ENCODE measurements at places on chromosomes 6 and 20.

GRCh38 chr20:49171909-49172308 lies 16.2 kb downstream of the STAU1 start:
- DNase-seq = peak; percentile 34

- peak; percentile 42 for DNase-seq
These were observed 181.1 kb downstream of the REV3L start for GRCh38 chr6:111301946-111302345.

- DNase-seq = no peak
These were observed 3.1 kb downstream of the GMDS start for GRCh38 chr6:2242311-2242710.

- DNase-seq = no peak
These were observed 257.8 kb downstream of the BTBD3 start for GRCh38 chr20:12175538-12175937.

GRCh38 chr20:1177680-1178079 lies 7.1 kb downstream of the TMEM74B start:
- peak; percentile 34 for DNase-seq

GRCh38 chr20:63708301-63709148 lies 686 bp downstream of the ZGPAT start:
- DNase-seq = no peak

DNA sequence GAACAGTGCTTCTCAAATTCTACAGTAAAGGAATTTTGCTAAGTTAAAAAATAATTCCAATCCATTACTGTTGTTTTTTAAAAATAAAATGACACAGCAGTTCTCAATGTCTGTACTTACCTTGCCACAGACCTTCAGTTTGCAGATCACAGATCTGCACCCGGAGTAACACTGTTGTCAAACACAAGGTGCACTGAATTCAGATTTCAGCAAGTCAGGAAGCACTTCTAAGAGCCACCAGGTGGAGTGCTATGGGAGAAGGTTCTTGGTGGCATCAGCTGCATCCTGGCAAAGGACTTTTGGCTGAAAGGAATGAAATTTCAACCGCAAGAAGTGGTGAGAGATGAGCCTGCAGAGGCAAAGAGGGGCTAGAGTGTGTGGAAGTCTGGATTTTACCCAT lies 17.4 kb downstream of the RSPH4A start:
- DNase-seq = peak; percentile 23

DNA sequence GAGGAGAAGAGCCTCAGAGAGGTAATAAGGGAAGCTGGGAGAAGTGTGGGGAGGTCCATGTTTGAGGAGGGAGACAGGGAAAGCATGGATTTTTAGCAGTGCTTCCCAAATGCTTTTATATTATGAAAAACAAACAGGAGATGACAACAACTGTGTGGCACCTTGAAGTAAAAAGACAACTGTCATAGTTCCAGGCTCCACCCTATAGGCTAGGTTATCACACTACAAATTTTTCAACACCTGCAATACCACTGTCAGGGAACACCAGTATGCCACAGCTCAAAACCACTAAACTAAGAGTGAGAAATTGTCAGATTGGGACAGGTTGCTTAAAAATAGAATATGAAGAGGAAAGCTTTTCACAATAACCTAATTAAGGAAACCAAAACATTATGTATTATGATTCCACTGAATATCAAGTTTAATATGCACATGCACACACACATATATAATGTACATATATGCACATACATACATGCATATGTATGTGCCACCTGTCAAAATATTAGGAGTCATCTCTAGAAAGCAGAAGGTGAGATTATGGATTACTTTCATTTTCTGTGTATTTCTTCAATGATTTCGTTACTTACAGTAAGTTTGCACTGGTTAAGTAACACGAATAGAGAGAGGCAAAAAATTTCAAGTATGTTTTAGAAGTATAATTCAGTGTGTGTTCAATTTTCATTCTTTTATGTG lies 261.2 kb downstream of the PTPRK start:
- no peak for DNase-seq

GRCh38 chr6:34115403-34115795 lies 30.5 kb downstream of the GRM4 start:
- peak; percentile 11 for DNase-seq

- DNase-seq = peak; percentile 24
These were observed 42.0 kb downstream of the TGM2 start for GRCh38 chr20:38123021-38123587.

DNA sequence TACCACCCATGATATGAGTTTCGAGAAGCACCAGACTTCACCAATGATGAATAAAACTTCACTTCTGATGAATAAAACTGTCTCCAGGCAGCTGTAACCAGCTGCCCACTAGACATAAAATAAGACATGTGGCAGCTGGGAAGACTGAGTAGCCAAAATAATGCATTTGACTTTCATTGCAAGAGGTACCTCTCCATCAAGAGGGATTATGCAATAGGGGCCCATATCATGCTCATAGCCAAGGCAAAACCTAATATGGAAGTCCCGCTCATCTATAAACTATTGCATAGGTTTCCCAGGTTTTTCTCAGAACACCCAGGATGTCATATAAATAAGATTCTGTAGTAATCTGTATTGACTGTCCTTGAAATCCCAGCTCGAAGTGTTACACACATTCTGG lies 155.5 kb downstream of the SIM1 start:
- no peak for DNase-seq

- DNase-seq = no peak
These were observed 12.0 kb upstream of the DDX43 start for GRCh38 chr6:73382462-73383113.

DNA sequence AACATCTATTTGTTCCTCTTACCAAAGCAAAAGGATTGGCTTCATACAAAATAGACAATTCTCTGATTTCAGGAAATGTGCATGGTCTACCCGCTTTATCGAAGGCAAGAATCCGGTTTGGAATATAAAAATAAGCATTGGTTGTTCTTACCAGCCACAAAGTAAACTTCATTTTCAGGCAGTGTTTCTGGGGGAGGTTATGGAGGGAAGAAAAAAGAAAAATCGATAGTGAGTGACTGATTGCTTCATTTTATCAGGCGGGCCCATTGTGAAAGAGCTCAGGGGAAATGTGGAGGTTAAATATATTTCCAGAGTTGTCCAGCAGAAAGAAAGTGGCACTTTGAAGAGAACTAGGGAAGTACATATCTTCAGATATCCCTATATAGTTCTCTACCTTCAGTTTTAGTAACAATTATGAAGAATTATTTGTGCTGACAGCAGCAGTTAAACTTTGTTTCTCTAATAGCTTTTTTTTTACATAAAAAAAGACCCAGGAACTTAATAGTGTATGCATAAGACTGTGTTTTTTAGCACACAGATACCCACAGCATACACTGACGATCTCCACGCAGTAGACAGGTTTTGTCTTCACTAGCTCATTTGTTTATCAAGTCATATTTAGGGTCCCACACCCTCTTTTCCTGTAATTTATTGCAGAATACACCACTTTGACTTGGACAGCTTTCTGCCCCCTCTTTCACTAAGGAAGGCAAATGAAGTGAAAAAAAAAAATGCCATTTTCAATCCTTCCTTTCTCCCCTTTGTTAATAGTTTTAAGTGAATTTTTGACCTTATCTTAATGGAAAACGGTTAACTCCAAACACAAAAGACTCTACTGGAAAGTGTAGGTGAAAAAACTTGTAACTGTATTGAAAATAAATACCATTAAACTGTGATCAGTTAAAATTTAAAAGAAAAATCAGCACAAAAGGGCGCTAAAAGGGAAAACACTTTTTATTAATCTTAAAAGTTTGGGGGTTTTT lies 2.9 kb downstream of the POU3F2 start:
- peak; percentile 11 for DNase-seq

- DNase-seq = no peak
These were observed 4.1 kb downstream of the CCDC170 start for GRCh38 chr6:151497905-151498304.

DNA sequence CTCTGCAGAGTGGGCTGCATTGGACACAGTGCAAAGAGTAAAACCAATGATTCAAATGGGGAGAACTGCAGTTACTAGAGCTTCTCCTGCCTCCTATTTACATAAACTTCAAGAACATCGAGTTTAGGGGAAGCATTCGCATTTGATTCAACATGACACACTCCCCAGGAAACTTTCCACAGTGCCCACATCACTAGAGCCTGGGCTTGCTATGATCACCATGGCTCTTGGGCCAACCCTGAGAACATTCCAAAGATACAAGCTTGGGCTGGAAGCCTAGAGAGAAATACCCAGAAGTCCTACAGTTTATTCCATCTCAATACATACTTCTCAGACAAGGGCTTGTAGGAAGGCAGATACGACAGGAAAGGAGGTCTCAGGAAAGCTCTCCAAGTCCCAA lies 337.9 kb downstream of the CD83 start:
- DNase-seq = no peak
